ENCODE measurements at places on chromosomes 2 and 18.

DNA sequence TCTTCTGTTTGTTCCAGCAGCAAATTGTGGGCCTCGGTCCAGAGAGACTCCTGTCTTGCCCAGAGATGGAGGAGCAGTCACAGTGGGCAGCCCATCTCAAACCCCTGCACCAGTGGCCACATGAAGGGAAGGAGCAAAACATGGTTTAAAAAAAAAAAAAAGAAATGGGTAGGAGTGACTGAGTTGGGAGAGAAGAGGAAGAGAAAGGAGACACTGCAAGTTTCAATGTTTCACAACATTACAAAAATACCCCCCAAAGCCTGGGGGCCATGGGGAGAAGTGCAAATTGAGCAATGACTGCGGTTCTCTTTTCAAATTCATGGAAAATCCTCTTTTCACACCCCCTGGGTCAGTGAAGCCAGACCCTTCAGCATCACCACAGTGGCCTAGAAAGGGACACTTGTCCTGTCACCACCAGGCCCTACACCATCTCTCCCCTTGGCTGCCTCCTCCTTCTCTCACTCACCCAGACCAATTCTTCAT lies 117.1 kb downstream of the ZFP36L2 start:
- DNase-seq: no peak

GRCh38 chr2:133774654-133775015 lies 206.4 kb upstream of the NCKAP5 start:
- no peak for DNase-seq

DNA sequence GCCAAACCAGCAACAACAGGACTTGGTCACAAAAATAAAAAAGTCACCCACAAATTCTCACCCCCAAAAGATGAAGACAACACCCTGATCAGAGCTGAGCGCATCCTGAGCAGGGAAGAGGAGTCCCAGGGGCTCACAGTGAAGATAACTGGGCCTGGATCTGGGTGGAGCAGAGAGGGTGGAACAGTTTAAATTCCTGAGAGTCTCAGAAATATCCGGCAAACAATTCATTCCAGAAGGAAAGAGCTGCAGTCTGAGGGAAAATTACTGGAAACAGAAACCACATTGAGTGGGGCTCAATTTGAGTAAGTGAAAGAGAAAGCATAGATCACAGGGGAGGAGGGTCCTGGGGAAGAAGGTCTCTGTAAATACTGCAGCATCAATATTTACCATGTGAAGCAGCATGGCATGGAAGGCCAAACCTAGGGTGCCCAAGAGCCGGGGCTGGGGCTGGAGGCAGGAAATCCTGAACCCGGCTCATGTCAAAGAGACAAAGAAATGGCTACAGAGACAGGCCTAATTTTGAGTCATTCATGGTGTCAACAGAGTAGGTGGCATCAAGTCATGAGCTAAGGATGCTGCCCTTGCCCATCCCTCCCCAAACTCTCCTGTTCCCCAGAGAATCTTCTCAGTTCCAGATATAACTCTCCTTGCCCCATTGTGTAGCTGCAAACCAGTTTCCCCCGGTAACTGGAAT lies 61.4 kb upstream of the ZBTB7C start:
- DNase-seq: no peak

DNA sequence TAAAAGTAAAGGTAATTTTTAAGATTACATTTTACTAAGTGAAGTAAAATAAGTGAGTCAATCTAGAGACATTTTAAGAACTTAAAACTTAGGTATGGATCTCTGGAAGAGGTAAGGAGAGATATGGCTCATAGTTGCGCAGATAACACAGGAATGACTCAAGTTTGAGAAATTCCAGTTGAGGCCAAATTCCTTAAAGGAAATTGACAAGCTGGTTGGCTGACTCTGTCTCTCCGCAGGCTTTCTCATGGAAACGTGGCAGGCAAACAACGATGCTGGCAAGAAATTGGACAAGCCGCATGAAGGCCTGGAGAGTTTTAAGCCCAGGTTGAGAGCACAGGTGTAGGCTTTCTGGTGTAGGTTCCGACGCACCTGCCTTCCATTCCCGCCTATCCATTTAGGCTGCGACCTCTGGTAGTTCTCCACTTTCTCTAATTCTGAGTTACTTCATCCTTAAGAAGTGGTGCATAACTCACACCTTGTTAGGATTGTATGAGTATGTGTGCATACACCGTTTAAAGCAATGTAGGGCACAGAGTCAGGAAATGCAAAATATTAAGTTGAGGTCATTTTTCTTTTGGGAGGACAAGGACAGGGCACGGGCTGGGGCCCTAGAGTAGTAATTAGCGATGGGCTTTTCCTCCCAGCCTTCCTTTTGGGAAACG lies 589 bp upstream of the DAW1 start:
- DNase-seq: no peak

GRCh38 chr2:144052083-144052482 lies 467.8 kb downstream of the ZEB2 start:
- no peak for DNase-seq

- peak; percentile 48 for DNase-seq
These were observed 56.3 kb upstream of the SMAD2 start for GRCh38 chr18:47986620-47987387.

DNA sequence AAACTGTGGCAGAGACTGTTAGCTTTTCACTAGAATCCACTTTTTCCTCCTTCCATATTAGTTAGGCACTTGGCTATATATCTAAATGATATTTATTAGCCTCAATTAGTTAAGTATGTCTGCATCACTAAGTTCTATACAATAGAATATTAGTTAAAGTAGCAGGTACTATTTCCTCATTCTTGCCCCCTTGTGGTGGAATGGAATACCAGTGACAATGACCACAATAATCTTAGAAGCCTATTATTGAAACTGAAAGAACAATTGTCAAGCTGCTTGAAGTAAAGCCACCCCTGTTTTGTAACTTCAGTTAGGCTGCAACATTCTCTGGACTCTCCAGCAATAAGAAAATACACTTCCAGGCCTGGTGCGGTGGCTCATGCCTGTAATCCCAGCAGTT lies 476.3 kb upstream of the VWC2L start:
- no peak for DNase-seq

- no peak for DNase-seq
These were observed 15.8 kb downstream of the KYNU start for GRCh38 chr2:142893241-142893640.

GRCh38 chr18:77857678-77858655 lies 608.3 kb downstream of the GALR1 start:
- DNase-seq: no peak

DNA sequence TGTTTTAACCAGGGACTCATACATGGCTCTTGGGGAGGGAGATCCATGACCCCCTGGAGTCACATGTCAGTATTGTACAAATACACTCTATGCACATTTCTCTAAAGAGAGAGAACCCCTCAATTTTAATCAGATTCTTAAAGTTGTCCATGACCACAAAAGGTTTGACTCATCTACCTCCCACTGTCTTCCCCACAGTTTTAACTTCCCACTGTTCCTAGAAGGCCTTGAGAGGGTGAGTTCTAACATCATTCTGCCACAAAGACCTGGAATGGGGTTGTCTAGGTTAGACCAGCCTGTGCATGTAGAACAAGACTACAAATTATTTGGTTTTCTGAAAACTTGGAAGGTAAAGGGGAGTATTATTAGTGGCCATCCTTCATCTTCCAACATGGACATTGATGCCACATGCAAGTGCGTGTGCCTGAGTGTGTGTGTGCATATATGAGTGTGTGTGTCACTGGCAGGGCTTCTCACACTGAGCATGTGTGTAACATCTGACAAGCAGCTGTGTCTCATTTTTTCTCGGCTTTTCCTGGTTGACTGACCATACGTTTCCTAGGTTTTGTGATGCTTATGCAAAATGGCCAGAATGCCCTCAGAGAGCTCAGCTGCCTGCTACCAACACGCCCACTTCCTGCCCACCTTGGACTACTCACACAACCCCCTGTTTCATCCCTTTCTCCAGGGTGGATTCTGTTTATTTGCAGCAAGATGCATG lies 94.6 kb upstream of the LGALSL start:
- DNase-seq: no peak

DNA sequence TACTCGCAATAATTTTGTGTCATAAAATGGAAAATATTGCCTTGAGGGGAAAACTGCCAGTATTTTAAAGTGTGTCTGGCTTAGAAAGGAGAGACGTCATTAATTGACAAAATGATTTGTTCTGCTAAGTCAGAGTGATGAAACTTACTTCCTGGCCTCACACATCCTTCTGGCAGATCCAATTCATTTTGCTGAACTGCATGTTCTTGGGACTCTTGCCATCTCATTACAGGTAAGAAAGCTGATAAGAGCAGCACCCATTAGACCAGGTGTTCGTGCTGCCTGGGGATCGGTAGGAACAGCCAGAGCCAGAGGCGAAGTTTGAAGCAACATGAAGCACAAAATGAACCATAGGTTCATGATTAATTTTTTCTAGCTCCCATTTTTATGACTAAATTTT lies 38.0 kb downstream of the KCNE4 start:
- no peak for DNase-seq

DNA sequence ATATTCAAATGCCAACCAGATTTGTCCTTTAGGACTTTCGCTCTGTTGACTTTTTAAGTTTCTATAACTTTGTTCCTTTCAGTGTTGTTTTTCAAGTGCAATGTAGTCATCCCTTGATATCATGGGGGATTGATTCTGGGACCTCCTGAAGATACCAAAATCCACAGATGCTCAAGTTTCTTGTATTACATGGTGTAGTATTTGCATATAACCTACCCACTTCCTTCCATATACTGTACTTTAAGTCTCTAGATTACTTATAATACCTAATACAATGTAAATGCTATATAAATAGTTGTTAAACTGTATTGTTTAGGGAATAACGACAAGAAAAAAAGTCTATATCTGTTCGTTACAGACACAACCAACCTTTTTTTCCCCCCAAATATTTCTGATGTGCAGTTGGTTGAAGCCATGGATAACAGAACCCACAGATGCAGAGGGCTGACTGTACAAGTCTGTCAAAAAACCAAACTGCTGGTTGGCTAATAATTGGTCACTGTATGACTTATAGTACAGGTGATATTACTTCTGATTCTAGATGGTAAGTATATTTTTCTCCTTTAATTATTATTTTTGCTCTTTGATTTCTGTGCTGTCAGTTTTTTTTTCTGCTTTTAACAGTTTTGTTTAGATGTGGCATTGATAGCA lies 201.7 kb upstream of the STON1 start:
- DNase-seq: no peak

- peak; percentile 61 for DNase-seq
These were observed 92.3 kb upstream of the SMAD2 start for GRCh38 chr18:48022531-48023329.

GRCh38 chr2:72544554-72544953 lies 281.3 kb downstream of the EXOC6B start:
- DNase-seq: no peak

DNA sequence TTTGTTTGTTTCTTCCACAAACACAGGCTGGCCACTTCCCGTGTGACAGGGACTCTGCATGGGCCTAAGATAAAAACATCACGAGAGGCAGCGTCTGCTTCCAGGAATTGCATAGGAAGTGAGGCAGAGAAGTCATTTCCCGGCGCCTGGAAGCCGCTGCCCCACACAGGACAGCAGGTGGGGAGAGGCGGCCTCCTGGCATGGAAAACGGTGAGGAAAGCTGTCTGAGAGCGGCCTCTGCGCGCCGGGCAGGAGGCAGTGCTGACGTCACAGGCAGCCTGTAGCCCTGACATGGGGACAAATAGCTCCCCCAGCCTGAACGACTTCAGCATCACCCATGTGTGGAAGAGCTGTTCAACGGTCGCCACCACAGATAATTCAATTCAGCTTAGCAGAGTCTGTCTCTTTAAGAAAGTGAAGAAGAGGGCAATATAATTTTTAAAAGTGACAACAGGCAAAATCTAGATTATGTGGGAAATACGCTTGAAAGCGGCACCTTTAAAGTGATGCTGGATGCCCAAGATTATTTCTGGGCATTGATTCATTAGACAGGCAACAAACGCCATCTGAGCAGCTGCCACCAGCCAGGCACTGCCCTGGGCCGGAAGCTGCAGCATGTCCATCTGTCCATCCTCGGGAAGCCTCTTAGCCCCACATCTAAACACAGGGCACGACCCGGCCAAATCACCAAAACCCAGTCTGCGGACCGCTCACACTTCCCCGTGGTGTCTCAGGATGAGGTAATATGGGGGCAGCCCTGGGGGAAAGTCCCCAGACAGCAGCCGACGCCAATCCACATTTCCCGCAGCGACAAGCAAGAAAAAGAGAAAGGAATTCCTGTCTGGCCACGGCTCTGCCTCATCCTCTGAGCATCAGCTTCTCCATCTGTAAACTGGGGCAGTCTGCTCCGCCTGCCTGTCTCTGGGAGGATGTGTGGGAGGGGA lies 138.9 kb downstream of the PXDN start:
- no peak for DNase-seq

DNA sequence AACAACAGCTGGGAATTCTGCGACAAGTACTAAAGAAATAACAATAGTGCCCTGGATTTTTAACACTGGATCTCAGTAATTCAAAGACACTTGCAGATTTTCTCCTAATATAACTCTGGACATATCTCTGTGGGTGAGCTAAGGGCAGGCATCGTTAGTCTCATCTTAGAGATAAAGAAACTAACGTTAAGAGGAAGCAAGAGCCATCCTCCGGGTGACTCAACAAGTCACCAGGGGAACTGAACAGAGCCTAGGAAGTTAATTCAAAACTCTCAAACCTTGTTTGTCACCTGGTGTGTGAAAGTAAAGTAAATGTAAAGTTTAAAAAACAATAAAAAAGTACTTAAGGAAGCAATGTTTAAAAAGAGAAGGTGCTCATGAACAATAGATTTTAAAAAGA lies 41.6 kb upstream of the NRP2 start:
- DNase-seq: no peak

DNA sequence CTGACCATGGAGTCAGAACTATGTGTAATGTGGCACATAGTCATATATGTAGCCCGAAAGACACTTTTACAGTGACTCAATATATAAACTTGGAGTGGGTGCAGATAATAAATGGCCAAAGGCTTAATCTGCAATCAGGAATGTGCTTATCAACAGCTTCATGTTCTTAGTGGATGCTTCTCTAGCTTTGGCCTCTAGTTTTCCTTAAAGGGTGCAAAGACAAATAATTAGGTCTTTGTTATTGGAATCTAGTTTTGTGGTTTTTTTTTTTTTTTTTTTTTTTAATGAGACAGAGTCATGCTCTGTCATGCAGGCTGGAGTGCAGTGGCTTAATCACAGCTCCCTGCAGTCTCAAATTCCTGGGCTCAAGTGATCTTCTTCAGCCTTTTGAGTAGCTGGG lies 625.6 kb downstream of the EPHA4 start:
- DNase-seq: no peak

- DNase-seq: no peak
These were observed 624.5 kb downstream of the NR4A2 start for GRCh38 chr2:155708071-155708470.

DNA sequence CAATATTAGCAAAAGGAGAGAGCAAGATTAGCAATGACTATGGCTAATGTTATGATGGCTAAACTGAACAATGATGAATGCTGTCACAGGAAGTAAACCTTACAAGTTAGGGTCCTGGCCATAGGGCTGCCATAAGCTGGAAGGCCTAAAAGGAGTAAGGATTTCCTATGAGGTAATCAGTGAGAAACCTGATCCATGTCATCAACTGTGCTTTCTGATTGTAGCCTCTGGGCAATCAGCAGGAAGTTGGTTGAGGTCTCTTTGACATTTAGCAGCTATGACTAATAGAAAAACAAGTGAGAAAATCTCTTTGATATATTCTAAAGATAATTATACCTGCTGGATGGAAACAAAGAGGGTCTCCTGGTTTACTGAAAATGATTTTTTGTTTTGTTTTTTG lies 193.0 kb downstream of the RAB3GAP1 start:
- DNase-seq: no peak

GRCh38 chr2:85504778-85505261 lies 34.1 kb upstream of the MAT2A start:
- DNase-seq: no peak

Data from CMK (cell line).